CD4-positive, alpha-beta T cell treated with Interleukin-12 subunit alpha and Interleukin-12 subunit beta, for 1 hour (primary cell): ENCODE measurements at places on chromosomes 7 and 10.

DNA sequence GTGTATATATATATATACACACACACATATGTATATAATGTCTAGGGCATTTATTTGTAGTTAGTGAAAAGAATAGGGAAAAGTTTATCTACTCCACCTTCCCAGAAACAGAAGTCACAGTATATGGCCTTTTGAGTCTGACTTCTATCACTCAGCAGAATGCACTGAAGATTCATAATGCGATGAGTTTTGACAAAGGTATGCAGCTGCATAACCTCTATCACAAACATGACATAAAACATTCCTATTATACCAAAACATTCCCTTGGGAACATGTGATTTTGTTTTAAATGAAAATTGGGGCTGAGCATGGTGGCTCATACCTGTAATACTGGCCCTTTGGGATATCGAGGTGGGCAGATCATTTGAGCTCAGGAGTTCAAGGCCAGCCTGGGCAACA lies 137.3 kb upstream of the EEPD1 start:
- no peak for DNase-seq

DNA sequence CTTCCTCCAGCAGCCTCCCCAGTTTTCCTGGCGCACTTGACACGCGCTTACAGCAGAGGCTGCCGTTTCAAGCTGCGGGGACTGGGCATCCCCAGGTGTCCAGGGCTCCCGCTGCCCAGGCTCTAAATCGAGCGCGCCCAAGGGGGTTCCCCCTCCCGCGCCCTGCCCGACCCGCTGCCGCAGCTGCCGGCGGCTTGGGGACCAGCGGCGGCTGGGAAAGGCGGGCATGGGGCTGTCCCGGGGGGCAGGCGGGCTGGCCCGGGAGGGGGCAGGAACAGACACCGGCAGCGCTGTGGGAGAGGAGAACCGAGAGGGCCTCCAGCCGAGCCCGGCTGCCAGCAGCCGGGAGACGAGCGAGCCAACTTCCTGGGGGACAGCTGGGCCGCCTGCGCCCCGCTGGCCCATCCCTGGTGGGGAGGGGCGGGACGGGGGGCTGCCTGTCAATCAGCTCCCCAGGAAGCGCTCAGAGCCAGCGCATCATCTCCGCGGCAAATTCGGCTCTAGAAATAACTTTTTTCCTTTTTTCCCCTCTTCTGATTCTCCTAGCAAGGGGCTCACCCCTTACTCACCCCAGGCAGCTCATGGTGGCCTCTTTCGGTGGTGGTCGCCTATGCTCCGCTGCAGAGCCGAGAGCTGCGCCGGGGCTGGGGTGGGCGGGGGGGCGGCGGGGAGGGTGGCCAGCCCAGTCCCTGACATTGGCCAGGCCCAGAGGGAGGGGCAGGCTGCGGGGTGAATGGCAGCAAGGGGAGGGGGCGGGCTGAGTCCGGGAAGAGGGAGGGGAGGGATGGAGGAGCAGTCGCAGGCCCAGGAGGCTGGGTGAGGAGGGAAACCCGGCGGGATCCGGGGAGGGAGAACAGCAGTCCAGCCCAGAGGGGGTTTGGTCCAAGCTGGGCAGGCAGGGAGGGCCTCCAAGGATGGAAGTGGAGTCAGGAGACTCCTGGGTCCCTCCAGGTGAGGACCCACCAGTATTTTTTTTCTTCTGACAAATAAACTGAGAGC lies 14.7 kb downstream of the GRID2IP start:
- DNase-seq, result no peak

DNA sequence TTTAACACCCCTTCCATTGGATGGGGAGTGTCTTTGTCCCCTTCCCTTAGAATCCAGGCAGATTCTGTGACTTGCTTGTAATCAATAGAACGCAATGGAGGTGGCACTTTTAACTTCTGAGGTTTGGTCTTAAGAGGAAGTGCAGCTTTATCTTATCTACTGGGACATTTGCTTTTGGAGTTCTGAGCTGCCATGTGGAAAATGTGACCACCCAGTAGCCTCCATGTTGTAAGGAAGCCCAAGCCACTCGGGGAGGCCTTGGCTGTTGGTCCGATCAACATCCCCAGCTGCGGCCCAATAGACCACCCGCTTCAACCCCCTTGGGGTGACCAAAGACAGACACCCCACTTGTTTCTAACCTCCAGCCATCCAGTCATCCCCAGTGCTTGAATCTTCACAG lies 86.3 kb upstream of the FAM171A1 start:
- no peak for DNase-seq

DNA sequence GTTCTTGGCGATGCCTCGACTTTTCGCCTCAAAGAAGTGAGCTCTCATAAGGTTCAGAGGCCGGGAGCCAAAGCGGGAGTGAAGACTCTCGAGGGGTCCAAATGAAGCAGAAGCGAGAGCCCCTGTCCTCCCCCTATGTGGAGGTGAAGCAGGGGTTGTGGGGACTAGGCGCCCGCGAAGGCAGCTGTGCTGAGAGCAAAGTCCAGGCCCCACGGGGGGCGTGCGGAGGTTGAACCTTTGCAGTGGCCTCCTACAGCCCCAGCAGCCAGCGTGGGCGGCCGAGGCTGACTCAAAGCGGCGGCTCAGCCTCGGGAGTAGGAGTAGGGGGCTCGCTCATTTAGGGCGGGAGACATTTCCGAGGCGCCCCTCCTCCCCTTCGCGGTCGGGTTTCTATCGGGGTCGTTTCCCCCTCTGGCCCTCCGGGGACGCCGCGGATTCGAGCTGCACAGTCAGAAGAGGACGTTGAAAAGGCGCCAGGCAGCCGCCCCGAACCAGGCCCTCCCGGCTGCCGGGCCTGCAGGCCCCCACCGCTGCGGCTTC lies 553 bp upstream of the ADD3 start:
- no peak for DNase-seq

DNA sequence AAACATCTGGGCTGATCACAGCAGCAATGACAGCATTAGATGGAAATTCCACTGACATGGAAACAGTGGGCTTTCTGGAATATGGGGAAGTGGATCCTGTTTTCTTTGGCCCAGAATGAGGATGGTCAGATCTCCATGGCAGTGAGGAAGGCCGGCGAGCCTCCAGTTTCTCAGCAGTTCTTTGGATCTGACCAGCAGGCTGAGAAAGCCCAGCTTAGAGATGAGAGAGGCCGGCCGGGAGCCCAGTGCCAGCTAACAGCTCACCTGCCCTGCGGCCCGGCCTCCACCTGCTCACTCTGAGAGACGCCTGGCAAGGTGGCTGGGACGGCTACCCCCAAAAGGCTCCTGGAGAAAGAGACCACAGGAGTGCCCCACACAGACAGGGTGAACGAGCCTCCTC lies 24.2 kb downstream of the GPER1 start:
- DNase-seq, result no peak

- DNase-seq, result no peak
Measured at GRCh38 chr7:99562832-99563231, 4.4 kb downstream of the ZNF655 start.
